ENCODE measurements at places on chromosomes 5 and 9. TPM values are rescaled to one million over a fixed set of nuclear protein-coding genes. Genes with fewer than 3 reads are reported as not detected.

Gene DTWD2
- 3.3 TPM for total RNA-seq

Gene GLDC
- 17.6 TPM for total RNA-seq

Gene HTR4
- not detected for total RNA-seq

Gene ANKRD31
- total RNA-seq, result under 0.01 TPM

Gene LCN15
- total RNA-seq, result not detected

Gene ARHGEF39
- 1.5 TPM for total RNA-seq

Gene SELENOP
- total RNA-seq, result 68.3 TPM

Gene IL5
- total RNA-seq, result not detected

Gene GALT
- 23.5 TPM for total RNA-seq

Gene ADAMTS6
- 68.6 TPM for total RNA-seq

Gene TRIM7
- total RNA-seq, result 13.5 TPM

Gene SLC25A2
- total RNA-seq, result 0.39 TPM

Gene PCDHB14
- total RNA-seq, result 0.20 TPM

Gene C5orf52
- total RNA-seq, result not detected

Gene ECSCR
- total RNA-seq, result 0.37 TPM

Gene LCN9
- total RNA-seq, result not detected

Gene RALGPS1
- 3.3 TPM for total RNA-seq

Gene OR1Q1
- total RNA-seq, result not detected

Gene HMMR
- total RNA-seq, result 60.4 TPM

Measured in subcutaneous preadipocyte (primary cell).